ENCODE measurements at places on chromosomes 3 and 15.
A peak's percentile ranks its signal among the peaks of the same experiment; 100 is the strongest.

GRCh38 chr15:39361497-39361896 is 219.4 kb upstream of the THBS1 start:
- DNase-seq, result no peak

DNA sequence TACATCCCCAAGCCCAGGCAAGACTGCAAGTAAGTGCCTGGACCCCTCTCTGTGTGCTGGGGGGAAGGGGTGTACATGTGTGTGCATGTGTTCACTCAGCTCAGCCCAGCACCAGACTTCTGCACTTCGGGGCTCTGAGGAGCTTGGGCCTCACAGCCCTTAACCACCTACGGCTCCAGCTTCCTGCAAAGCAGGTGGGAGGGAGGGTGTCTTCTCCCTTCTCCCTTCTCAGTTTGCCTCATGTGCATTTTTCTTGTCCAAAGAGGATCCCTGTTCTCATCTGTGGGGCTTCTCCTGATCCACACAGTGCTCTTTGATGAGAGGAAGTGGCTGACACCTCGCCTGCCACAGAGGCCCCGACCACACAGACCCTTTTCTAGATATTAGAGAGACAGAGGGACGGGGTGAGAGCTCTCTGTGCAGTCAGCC is 69.3 kb downstream of the MESD start:
- DNase-seq, result peak; percentile 9

DNA sequence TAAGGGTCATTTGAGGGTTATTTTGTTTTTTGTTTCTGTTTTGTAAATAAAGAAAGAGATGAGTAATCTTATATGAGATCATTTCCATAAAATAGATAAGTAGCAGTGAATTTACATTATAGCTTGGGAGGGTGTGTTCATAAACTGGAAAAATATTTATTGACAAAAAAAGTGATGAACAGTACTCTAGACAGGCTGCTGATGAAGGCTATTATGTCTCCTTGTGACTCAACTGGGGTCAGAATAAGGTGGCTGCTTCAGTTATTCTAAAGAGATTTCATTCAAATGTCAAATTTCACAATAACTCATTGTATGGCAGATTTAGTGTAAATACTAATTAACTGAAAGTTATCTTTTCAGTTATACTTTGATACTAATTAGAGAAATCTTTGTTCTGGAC is 251.1 kb upstream of the CMC1 start:
- no peak for DNase-seq

DNA sequence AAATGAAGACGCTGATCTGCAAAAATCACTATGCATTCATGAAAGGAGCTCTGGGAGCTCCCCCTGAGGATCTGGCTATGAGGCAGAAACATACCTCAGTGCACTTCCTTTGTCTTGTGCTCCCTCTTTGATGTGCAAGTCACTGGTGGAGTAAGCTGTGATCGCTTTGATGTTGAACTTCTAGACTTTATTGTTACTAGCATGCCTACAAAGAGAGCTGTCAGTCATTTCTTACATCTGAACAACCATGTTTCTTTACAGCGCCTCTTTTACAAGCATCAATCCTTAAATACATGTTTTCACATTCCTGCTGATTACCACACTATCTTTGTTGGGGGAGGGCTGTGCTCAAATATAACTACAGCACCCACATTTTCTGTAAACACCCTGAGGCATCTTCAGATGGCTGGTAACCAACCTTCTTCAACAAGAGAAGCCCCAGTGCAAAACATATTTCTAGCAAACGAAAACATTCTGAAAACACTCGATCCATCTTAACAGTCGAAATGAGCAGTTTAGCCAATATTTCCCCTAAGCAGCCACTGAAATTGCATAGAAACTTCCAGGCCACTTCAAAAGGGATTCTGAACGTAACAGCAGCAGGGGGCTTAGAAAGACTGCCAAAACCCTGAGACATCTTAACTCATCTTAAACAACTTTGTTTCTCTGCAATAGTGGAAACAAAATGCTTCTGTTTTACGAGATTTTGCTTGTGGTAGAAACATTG is 101.9 kb upstream of the ICE2 start:
- DNase-seq, result peak; percentile 57

DNA sequence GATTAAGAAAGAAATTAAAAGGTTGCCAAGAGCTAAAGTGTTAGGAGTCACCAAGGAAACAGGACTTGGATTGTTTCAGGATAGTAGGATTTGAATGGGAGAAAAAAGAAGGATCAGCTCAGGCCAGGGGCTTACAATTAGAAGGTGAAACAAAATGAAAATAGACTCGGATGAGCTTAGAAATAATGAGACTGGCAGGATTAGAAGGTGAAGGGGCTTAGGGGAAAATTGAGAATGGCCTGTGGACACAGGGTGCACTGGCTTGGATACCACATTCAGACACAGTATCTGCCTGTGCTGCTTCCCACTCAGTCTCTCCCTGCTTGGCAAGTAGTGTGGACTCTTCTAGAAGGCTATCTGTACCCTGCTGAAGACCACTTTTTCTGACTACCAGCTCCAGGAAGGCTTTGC is 206.1 kb upstream of the ATP10A start:
- no peak for DNase-seq

DNA sequence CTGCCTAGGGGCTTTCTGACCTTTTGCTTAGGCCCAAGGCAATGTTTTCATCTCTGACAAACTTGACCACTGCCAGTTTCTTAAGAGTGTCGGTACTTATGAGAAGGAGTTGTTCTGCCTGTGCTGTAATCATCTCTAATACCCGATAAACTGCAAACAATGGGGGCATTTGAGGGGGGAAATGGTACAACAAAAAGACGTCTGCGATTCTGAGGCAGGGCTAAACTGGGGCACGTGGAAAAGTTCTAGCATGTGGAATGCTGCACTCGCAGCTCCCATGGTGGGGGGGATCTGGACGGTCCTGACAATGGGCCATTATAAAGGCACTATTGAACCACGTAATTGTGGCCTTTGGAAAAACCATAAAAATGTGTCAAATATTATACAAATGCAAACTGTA is 73.1 kb upstream of the SAMMSON start:
- DNase-seq, result no peak

- no peak for DNase-seq
Observed at GRCh38 chr3:190308154-190308553, 14.1 kb downstream of the CLDN1 start.

- no peak for DNase-seq
Observed at GRCh38 chr15:31579282-31579681, 252.6 kb downstream of the KLF13 start.

GRCh38 chr3:69748503-69748902 is 9.2 kb downstream of the MITF start:
- no peak for DNase-seq

DNA sequence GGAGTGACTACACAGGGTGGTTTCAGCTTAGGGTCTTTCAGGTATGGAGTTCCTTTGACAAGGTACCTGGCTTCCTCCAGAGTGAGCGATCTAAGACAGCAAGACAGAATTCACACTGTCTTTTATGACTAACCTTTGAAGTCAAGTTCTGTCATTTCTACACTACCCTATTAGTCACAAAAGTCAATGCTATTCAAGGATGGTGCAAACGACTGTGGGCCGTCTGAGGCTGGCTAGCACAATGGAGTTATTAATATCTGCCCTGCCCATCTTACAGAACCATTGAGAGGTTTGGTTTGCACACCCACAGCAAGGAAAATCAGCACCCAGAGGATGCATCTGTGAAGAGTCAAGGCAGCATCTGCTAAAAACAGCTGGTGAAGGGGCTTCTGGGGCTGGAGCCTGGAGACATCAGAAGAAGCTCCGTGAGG is 62.9 kb upstream of the XCR1 start:
- DNase-seq, result no peak

GRCh38 chr3:190167936-190168680 is 47.4 kb upstream of the P3H2 start:
- DNase-seq, result no peak

- peak; percentile 65 for DNase-seq
Observed at GRCh38 chr3:32374788-32375595, 16.7 kb upstream of the CMTM7 start.

DNA sequence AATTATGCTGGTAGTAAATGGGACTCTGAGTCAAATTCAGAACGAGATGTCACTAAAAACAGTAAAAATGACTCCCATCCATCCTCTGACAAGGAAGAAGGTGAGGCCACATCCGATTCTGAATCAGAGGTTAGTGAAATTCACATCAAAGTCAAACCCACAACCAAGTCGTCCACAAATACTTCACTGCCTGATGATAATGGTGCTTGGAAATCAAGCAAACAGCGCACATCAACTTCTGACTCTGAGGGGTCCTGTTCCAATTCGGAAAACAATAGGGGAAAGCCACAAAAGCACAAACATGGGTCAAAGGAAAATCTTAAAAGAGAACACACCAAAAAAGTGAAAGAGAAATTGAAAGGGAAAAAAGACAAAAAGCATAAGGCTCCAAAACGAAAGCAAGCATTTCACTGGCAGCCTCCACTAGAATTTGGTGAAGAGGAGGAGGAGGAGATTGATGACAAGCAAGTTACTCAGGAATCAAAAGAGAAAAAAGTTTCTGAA is 15.1 kb upstream of the ZBTB47 start:
- DNase-seq, result peak; percentile 60

DNA sequence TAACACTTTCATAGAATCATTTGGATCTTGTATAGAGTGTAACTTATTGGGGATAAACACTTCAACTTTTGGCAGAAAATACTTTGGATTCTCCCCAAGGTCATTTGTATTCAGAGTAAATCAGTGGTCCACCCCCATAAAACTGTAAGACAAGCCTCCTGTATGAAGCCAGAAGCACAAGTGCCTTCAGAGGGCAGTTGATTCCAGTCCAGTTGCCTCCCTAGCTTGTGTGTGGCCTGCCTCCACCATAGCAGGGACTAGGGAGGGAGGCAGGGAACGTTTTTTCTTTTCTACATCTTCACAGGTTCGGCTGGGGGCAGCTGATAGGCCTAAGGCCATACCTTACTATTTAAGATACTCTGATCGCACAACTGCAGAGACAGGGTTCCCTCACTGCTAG is 11.6 kb downstream of the GORASP1 start:
- no peak for DNase-seq

DNA sequence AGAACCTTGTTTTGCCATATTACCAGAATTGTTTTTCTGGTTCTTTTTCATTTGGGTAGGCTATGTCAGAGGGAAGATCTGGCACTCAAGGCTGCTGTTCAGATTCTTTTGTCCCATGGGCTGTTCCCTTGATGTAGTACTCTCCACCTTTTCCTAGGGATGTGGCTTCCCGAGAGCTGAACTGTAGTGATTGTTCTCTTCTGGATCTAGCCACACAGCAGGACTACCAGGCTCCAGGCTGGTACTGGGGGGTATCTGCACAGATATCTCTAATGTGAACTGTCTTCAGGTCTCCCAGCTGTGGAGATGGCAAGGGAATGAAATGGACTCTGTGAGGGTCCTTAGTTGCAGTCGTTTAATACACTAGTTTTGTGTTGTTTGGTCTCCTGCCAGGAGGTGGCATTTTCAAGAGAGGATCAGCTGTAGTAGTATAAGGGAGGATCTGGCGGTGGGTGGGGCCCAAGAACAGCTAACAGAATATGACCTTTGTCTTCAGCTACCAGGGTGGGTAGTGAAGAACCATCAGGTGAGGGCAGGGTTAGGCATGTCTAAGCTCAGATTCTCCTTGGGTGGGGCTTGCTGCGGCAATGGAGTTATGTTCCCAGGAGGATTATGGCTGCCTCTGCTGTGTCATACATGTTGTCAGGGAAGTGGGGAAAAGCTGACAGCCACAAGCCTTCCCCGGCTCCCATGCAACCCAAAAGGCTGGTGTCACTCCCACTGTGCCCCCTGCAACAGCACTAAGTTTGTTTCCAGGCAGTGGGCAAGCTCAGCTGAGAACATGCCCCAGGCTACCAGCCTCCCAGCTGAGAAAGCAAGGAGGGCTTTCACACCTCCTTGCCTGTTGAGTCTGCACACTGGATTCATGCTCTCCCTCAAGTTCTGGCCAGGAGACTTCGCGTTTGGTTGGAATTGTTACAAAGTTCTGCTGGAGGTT is 252.5 kb downstream of the ISL2 start:
- no peak for DNase-seq

- no peak for DNase-seq
Observed at GRCh38 chr3:128289534-128289933, 136.3 kb downstream of the EEFSEC start.

GRCh38 chr15:59694779-59695178 is 5.7 kb upstream of the BNIP2 start:
- no peak for DNase-seq

DNA sequence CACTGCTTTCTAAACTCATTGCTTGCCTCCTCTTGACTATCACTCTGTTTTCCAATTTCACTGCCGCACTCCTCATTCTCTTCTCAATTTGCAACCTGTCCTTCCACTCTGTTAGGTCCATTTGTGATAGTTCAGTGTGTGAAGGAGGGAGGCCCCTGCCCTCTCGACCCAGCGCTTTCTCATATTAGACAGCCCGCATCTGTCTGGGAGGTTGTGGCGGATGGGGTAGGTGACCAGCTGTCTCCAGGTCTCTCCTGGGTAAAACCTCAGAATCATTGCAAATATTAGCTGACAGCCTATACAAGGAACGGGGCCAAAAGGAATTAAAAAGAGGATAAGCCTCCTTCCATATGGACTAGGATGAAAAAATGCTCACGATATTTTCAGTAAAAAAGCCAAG is 358.3 kb downstream of the SHQ1 start:
- no peak for DNase-seq

GRCh38 chr15:60096157-60096556 is 92.0 kb downstream of the FOXB1 start:
- no peak for DNase-seq

Data from activated T-helper 1 cell treated with anti-CD3 and anti-CD28 coated beads, Interleukin-12 subunit alpha, Interleukin-12 subunit beta, Interleukin-2, Interleukin-4 antibody, amounts not matched to agents 30 ng/mL and 10 ng/mL and 1 ng/mL, durations not matched to agents 14 hours and 24 hours and 36 hours (primary cell).